ENCODE measurements at places on chromosomes 5 and 9.

GRCh38 chr9:5626727-5627634 is 1.9 kb upstream of the RIC1 start:
- peak; percentile 8 for DNase-seq

DNA sequence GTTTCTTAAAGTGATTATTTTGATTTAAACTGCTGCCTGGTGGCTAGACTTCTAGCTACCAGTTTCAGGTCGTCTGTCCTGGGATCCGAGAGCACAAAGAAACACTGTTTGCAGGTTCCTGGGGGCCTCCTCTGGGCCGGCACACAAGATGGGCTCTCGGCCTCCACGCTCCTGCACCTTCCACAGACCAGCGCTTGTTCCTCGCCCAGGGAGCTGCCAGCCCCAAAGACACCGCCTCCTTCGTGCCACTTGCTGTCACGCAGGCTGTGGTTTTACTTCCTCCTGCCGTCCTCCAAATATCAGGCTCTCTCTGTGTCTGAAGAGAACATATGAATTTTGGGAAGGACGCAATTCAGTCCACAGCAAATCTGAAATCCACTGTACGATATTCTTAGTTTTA is 105.8 kb downstream of the ROR2 start:
- DNase-seq, result no peak

- DNase-seq, result no peak
Measured at GRCh38 chr9:35563791-35564197, 41.3 kb upstream of the TESK1 start.

GRCh38 chr9:21983561-21983935 is 10.6 kb downstream of the CDKN2A start:
- DNase-seq, result no peak

- DNase-seq, result no peak
Measured at GRCh38 chr5:32712481-32713360, 1.6 kb downstream of the NPR3 start.

DNA sequence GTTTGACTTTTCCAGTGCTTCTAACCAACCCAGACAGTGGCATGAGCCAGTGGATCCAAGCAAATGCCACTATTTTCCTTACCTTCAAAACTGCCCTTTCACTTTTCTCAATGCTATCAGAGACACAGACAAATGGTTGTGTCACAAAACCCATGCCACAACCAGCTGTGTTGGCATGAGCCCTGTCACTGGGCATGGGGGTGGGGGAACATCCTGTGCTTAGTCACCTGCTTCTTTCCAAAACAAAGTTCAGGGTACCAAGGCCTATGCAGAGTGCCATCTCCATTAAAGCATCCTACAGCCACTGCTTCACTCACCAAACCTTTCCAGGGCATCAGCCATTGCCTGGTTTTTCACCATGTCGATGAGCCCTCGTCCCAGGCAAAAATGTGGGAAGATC is 30.1 kb downstream of the NIPSNAP3B start:
- no peak for DNase-seq

DNA sequence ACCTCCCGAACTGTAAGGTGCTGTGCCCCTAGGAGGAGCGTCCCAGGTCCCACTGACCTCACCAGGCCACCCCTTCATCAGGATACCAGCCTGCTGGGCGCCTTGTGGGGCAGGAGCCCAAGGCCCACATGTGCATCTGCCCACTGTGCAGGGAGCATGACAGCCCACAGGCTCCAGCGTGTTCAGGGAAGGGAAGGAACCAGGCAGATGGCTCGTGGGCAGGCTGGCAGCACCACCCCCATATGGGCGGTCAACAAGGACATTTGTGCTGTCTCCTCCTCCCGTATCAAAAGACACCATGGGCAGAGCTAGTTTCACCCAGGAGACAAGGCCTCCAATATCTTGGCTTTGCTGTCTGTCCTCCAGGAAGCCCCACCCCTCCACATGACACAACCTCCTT is 85.5 kb upstream of the PPP1R26 start:
- DNase-seq, result no peak

DNA sequence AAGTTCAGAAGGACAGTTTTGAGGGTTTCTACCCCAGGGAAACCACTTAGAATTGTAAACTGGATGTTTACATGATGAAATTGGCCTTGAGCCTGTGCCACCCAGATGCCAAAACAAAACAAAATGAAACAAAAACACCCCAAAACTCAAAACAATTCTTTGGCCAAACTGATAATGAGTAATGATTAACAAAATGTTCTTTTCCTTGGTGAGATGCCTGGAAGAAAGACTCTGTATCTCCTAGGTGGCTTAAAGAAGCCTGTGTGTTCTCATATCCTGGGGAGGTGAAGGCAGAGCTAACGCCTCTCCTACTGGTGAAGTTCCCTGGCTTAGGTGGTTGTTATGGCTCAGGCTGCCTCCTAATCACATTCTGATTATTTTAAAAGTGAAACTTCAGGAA is 120.5 kb downstream of the NPR3 start:
- DNase-seq, result no peak

- peak; percentile 67 for DNase-seq
Measured at GRCh38 chr9:138009803-138010690, 132.5 kb downstream of the CACNA1B start.

GRCh38 chr5:76022611-76023010 is 60.6 kb upstream of the SV2C start:
- DNase-seq, result no peak

GRCh38 chr5:75475364-75475763 is 36.1 kb downstream of the CERT1 start:
- no peak for DNase-seq

DNA sequence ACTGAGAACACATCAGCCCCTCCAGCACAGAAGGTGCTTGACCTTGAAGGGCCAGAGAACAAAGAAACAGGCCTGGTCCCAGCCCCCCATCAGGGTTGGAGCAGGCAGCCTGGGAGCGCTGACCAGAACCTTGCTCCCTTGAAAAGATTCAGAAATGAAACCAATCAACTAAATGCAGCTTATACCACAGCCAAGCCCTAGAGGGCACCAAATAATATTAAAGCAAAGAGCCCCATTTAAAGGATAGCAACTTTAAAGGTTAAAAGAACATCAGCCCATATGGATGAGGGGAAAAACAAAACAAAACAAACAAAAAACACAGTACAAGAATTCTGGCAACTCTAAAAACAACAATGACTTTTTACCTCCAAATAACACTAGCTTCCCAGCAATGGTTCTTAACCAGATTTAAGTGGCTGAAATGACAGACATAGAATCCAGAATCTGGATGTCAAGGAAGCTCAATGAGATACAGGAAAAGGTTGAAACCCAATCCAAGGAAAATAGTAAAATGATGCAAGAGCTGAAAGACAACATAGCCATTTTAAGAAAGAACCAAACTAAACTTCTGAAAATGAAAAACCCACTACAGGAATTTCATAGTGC is 471.9 kb downstream of the MTRR start:
- peak; percentile 6 for DNase-seq

DNA sequence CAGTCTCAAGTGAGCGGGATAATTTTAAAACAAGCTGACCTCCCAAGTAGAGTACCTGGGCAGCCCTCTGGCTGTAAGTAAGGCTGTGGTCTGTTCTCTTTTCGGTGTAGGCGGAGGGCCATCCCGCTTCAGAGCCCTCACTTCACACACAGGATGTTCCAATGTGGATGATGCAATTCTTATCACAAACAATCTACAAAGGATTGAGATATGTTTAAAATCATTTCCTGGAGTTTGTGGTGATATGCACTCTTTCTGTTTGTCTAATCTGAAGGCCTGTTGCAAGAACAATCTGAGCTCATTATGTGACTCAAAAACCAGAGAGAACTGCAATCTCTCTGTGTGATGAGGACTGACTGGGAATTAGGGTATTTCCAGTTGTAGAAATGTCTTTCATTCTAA is 42.5 kb downstream of the ITGA2 start:
- no peak for DNase-seq

DNA sequence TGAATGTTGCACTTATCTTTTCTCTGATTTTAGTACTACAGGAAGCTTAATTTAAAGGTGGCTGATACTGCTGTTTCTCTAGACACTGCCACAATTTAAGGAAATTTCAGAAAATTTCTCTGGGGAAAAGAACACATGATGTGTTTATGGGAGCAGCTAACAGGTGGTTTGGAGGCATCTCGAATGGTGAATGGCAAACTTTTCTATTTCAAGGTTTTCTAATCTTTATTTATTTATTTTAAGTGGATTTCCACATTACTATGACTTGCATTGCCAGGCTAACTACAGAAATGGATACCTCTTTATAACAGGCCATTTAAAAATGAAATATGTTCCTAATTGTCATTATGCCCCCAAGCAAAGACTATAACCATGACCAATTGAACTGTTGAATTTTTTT is 50.4 kb downstream of the PDE6A start:
- DNase-seq, result no peak

DNA sequence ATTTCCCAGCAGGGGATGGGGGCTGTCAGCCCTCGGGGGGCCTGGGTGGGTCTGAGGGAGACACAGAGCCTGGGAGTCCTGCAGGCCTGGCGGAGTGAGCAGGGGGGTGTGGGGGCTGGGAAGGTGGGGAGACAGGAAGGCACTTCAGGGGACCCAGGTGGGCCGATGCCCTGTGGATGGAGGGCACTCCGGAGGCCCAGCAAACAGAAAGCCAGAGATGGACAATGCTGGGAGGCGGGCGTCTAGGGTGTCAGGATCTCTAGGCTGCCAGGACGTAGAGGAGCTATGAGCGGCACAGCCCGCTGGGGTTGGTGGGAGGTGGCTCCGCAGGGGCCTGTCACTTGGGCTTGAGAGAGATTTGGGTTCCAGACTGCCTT is 87.6 kb upstream of the COL5A1 start:
- no peak for DNase-seq

DNA sequence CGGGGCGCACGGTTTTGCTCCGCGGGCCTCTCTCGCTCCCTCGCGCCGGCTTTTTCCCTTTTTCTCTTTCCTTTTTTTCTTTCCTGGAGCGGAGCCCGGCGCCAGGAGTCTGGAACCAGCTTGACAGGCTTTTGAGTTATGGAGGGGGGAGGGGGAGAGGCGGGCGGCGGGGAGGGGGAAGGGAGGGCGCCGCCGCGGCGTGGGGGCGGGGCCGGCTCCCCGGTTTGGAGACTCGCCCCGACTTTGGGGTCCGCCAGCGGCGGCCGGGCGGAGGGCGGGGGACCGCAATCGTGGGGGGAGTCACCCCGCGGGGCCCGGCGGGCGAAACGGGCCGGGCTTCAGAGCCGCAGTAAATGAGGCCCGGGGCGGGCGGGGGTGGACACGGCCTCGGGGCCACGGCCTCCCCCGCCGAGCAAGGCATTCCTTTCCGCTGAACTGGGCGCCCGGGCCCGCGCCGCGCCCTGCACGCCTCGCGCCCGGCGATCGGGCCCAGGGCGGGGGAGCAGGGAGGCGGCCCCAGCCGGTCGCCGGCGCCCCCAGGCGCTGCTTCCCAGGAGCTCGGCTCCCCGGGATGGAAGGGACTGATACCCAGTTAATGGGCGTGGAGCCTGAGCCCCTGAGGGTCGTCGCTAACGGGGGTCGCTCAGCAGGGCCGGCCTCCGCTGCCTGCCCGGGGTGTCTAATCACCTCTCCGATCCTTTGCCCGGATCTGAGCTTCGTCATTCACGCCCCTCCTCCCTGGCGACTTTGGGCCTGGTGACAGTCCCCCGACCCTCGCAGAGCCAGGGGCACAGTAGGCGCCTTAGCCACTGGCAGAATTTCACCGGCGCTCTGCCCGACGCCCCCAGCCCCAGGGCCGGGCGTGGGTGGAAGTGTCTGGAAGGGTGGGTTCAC is 138.1 kb downstream of the C9orf50 start:
- peak; percentile 79 for DNase-seq

DNA sequence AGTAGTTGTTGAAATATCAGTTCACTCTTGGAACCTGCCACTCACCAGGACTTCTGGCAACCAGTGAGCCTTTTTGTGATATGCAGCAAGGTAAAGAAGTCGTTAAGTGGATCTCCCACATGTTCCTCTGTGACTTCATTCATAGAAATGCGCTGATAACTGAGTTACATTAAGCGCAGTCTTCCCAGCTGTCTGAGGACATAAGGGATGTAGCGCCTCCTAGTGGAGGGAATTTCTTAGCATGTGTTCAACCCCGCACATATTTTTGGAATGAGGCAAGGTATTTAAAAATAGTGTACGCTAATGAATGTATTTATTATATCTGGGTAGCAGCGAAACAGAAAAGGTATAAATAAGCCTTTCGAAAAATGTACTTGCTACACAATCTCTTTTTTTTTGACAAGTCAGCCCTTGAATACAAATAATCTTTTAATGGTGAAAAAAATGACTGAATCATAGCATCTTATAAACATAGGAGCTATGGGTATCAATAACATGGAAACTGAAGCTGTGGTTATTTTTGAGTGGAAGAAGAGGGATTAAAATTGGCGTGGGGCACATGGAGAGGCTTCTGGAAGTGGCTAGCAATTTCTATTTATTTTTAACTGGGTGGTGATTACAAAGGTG is 38.0 kb downstream of the PALM2AKAP2 start:
- DNase-seq, result peak; percentile 92

DNA sequence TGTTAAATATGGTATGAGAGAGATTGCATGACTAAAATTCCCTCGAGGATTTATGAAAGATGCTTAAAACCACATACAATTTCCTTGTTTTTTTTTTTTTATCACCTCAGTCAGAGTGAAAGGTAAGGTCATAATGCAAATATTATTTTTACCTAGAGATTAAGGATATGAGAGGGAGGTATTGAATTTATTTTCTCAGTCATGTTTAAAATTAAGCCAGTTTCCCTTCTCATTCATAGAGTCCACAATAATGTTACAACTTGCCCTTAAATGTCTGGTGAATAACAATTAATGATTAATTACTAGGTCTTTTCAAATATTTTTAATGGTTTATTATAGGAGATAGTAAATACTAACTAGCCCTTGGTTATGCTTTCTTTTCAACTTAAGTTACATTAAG is 144.9 kb upstream of the HAPLN1 start:
- no peak for DNase-seq

DNA sequence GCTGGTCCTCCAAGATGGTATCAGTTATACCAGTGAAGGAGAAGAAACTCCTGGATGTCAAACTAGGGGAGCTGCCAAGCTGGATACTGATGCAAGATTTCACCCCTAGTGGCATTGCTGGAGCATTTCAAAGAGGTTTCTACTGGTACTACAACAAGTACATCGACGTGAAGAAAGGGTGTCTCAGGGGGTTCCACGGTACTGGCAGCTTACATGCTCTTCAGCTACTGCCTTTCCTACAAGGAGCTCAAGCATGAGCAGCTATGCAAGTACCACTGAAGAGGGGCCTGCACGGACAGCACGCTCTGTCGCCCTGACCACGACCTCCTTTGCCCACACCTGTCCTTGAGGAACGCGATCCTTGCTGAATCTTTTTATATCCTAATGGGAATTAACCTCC is 19.5 kb downstream of the ACTL7B start:
- no peak for DNase-seq

DNA sequence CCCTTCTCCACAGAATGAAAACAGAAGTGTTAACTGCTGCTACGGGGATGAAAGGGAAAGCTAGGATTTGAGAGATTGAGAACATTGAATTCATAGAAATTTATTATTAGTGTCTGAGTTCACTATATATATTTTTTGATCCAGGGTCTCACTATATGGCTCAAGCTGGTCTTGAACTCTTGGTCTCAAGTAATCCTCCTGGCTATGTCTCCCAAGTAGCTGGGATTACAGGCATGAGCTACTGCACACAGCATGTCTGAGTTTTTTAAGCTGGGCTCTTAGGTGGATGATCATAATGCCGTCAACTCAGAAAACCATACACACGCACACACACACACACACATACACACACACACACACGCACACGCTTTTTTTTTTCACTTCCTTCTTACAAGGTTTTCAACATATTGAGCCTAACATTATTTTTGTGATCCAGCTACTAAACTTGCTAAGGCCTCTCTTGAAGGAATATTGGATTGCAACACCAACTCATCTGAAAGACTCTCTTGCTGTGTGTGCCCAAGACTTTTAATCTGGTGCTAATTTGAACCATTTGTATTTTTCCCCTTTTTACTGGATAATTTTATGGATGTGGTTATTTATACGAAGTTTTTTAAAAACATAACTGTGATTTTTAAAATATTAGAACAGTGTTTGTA is 1045.4 kb downstream of the DTWD2 start:
- no peak for DNase-seq
